ENCODE measurements at places on chromosomes 7 and 10.

DNA sequence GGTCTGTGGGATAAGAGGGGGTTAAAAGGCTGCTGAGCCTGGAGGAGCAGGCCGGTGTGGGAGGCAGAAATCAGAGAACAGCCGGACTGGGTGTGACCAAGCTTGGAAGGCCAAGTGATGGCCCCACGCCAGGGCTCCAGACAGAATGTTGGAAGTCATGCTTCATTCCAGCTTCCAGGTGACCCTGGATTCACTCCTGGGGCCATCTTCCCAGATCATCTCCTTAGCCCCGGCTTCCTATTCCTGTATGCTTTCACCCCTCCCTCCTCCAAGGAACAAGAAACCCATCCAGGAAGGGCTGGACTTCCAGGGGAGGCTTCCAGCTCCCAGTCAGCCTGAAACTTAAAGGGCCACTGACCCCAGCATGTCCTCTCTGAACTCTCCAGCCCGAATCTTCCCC is 1.0 kb downstream of the INMT start:
- no peak for DNase-seq

- no peak for DNase-seq
Observed at GRCh38 chr10:93501650-93502049, 5.2 kb downstream of the CEP55 start.

DNA sequence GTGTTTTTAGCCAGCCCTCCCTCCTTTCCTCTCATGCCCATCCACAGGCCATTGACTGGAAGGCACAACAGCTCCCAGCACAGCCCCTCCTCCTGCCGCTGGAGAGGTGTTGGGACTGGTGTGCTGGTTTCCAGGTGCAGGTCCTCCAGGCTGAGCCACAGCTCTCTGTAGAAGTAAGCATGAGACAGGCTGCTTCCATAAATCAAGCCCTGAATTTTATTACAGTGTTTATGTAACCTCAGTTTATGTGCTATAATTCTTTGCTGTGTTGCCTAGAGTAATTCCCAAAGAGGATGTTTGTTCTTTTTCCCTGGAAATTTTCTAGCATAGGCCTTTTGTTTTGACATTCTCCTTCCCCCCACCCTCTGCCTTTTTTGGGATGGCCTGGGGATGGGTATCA is 445.8 kb downstream of the AUTS2 start:
- DNase-seq = no peak

GRCh38 chr7:92881091-92881485 is 44.7 kb upstream of the CDK6 start:
- DNase-seq = no peak

DNA sequence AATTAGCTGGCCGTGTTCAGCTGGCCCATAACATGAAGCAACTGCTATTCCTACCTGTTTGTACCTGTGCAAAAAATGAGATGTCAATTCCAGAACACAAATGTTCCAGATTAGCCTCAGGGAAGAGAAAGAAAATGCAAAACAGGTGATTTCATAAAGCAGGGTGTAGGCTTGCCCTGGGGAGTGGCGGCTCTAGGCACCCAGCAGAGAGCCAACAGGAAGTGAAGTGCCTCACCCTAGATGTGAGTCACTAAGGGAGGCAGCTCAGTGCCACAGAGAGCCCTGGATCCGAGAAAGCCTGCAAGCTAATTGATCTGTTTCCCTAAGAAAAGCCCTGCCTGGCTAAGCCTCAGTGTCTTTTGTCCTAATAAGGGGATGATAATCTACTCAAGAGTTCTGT is 240.0 kb downstream of the ARHGAP21 start:
- DNase-seq = no peak

- no peak for DNase-seq
Observed at GRCh38 chr7:111362506-111363054, 199.7 kb downstream of the IMMP2L start.

DNA sequence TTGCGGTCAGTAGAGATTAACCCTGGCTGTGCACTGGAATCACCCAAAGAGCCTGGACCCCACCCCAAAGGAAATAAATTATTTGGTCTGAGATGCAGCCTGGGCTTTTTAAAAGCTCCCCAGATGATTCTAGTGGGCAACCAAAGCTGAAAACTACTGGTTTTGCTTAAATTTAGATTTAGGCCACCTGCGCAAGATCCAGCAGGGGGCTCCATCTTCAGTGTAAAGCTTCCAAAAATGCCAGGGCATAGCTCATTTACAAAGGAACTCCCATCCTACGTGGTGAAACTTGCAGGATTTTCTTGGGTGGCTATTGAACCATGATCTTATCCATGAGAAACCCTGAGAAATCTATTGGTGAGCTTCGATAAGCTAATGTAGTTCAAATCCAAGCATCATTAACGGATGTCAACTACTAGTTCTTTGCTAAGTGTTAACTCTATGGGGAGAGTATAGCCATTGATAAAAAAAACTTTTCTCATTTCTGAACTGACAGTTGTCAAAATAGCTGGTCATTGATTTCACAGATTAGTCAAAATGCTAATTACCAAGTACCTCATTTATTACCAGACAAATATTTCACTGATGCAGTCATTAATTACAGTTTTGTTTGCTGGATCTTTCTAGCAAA is 315.3 kb downstream of the LHFPL3 start:
- peak; percentile 20 for DNase-seq

GRCh38 chr10:95363303-95363912 is 72.6 kb upstream of the PDLIM1 start:
- DNase-seq = peak; percentile 77

DNA sequence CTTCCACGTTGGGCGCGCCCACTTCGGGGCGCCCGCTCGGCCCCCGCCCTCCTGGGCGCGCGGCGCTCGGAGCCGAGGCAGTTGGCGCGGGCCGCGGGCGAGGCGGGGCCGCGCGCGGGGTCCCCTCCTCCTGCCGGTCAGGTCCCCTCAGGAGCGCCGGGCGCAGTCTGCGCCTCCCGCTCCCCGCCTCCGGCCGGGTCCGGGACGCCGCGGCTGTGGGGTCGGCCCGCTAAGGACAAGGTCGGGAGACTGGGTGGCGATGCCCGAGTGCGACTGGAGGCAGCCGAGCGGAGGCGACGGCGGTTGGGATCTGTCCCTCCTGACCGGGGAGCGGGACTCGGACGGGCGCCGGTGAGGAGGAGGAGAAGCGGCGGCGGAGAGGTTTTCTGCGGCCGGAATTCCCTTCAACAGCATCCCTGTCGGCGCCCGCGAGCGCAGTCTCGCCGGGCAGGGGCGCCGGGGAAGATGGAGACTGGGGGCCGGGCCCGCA is at the start of gene ATRNL1:
Gene ATRNL1 (plus strand): TSS at position 80 of the 490 bp plus-strand sequence. CDS start 386 bp downstream, at position 466.
- DNase-seq = peak; percentile 16

- DNase-seq = no peak
Observed at GRCh38 chr10:76245951-76246495, 814.6 kb downstream of the LRMDA start.
